ENCODE measurements at places on chromosomes 3 and 15.

- no peak for DNase-seq
Measured at GRCh38 chr15:85408270-85408746, 27.9 kb downstream of the AKAP13 start.

DNA sequence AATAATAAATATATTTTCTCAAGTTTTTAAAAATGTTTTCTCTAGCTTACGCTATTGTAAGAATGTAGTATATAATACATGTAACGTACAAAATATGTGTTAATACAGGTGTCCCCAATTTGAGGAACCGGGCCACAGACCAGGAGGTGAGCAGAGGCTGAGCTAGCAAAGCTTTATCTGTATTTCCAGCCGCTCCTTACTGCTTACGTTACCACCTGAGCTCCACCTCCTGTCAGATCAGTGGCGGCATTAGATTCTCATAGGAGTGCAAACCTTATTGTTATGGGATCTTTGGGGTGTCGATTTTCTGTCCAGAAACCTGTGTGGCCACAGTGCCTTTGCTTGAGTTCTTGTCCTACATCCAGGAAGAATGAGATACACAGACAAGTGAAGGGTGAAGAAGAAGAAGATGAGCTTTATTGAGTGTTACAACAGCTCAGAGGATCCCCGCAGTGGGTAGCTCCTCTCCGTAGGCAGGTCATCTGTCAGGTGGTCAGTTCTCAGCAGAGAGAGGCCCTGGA lies 9.9 kb upstream of the TRIM59 start:
- DNase-seq = no peak

DNA sequence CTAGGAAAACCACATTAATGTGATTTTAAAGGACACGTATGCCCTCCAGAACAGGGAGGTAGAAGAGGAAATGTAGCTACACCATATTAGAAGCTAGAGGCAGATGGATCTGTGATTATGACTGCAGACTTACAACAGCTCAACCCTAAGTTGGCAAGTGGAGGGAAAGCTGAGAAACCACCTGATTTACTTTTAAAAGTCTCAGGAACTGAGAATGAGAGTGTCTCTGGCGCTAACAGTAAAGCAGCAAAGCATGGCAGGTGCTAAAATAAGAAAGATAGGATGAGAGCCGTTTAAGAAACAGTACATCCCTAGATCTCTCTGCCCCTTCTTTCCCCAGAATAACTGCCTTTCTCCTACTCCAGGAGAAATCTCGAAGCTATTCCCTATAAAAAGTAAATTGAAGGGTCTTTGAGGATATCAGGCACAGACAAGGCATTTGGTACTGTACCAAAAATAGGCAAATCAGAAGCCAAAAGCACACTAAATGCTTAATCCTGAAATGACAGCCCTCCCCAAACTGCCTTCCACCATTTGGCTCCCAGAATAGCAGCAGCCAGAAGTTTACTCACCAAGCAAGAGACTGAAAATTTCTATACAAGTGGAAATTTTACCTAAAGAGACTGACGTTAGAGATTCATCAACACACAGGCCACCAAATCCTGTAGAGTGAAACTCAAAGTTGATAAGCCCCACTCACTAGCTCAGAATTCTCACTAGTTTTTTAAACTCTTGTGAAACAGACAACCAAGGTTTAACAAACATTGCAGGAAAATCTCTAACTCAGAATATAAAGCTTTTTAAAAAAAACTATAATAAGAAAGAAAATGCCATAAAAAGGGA lies 34.3 kb upstream of the PARP14 start:
- DNase-seq = no peak

- DNase-seq = no peak
Measured at GRCh38 chr3:123728014-123728413, 143.2 kb upstream of the HACD2 start.

- DNase-seq = no peak
Measured at GRCh38 chr3:187450431-187451190, 82.4 kb downstream of the RTP4 start.

DNA sequence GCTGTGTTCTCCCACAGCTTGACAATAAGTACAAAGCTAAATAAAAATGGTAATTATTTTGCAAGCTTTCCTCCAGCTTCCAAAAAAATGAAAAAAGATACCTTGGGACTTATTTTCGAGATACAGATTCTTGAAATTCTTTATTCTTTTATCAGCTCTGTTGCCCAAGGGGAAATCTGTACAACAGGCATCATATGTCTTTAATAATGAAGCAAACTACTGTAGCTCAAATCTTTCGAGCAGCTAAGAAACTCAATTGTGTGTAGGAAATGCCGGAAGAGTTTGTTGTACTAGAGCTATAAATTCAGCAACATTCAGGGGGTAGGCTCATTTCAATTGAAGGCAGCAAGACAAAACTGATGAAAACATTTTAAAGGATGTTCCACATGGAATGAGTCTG lies 297.7 kb downstream of the GBE1 start:
- no peak for DNase-seq

- no peak for DNase-seq
Measured at GRCh38 chr3:150822636-150823035, 59.7 kb upstream of the SIAH2 start.

GRCh38 chr15:65388306-65389080 lies 10.7 kb upstream of the IGDCC3 start:
- DNase-seq = no peak

DNA sequence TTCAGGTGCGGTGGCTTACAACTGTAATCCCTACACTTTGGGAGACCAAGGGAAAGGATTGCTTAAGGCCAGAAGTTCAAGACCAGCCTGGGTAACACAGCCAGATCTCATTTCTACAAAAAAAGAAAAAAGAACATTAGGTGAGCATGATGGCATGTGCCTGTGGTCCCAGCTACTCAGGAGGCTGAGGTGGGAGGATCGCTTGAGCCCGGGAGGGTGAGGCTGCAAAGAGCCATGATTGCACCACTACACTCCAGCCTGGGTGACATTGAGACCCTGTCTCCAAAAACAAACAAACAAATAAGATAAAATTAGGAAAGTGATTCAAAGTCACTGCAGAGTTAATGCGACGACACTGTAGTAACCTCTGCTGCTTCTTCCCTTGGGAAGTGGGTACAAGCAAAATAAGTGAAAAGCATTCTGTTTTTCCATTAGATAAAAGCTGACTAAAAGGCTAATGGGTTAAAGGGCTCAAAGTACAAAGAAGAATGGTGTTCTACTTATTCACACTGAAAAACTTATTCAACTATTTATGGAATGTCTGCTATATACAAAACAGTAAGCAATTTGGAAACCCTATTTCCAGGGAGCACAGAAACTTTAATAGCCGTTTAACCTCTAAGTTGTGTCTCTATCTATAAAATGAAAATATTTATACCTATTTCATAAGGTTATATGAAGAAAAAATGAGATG lies 8.0 kb upstream of the RPS27L start:
- DNase-seq = no peak

- no peak for DNase-seq
Measured at GRCh38 chr3:89252860-89253259, 145.4 kb downstream of the EPHA3 start.

DNA sequence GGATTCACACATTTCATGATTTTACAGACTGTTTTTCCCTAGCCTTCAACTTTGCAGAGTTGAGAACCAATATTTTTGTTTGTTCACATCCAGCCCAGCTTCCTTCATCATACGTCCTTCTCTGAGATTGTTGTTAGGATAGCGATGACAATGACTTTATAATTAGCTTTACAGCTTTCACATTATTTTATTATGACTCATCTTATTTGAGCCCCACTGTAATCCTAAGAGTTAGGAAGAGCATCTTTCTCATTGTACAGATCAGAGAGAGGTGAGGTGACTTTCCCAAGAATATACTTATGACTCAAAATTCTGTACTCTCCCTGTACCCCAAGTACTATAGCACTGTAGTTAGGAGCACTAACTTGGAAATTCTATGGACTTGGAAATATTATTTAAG lies 156.1 kb downstream of the ALDH1A2 start:
- no peak for DNase-seq

GRCh38 chr15:82393671-82394070 lies 35.9 kb upstream of the GOLGA6L9 start:
- no peak for DNase-seq

GRCh38 chr15:38454696-38455090 lies 766 bp downstream of the FAM98B start:
- DNase-seq = no peak

DNA sequence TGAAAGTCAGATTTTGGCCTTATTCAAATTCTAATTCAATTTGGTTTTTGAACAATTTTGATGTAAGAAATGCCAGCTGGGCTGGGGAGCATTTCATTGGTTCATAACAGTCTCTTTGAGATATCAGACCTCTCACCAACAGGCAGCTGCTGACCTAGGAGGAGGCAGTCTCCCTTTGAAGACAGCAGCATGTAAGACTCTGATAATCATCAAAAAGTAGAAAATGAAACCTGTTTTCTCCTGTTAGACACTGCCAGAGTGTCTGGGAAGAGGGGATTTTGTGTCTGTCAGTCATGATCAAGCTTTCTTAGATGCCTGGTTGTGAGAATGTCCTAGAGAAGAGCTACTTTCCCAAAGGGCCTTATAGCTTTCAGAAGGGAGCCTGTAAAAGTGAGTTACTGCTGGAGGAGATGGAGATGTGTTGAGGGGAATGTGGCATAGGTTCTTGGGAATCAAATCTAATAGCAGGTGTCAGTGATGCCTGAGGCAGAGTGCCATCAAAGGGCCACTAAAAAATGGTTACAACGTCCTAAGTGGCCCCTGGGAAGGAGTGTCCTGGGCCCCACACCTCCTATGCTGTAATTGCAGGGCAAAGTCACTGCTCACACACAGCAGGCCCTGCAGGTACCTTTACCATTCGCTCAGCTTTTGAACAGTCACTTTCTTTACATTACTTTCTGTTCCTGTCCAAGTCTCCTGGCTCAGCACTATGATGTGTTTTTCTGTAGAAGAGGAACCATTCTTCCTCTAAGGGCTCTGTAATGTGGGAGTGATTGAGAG lies 43.1 kb downstream of the FSTL1 start:
- DNase-seq = no peak

DNA sequence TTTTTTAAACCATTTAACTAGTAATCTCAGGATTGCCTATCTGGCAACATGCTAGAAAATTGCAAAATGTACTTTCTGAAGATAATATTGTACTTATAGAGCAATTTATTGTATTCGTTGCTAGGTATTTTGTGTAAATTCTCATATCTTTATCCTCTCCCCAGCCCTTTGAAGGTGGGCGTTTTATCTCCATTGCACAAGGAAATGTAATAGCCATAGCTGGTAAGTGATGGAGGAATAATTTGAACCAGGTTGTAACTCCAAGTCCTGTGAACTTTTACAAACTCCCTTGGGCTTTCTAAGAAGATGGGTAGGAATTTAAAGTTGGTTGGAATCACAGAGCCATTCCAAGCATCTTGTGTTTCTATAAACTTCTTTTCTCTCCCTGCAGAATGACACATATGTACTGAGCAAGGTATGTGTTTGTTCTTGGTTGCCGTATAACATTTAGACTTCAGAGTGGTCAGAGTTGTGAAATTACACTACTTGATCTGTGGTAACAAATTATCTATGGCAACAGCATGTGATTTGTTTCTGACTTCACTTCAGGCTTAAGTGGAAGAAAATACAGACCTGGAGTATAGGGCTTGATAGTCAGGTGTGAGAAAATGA lies 170.9 kb downstream of the AKAP13 start:
- DNase-seq = no peak

DNA sequence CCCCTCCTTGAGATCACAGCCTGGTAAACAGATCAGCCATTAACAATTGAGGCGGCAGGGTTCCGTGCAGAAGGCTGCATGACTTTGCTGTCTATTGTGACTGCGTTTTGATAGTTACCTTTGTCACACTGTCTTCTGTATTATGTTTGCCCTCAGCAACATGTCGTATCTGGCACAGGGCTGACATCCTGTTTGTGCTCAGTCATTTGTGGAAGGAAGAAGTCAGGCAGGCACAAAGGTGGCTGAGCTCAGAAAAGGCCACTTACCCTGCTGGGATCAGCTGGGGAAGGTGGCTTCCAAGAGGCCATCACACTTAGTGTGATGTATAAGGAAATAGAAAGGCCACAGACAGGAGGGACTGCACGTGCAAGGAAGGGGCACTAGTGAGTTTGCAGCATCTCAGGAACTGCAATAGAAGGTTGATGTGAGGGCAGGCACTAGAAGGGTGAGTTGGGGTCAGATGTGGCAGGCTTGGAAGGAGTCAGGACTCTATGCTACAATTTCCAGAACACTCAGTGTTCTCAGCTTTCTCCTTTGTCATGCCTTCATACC lies 13.4 kb downstream of the PML start:
- DNase-seq = no peak

GRCh38 chr15:26773067-26773877 lies 406 bp upstream of the GABRB3 start:
- DNase-seq = no peak

DNA sequence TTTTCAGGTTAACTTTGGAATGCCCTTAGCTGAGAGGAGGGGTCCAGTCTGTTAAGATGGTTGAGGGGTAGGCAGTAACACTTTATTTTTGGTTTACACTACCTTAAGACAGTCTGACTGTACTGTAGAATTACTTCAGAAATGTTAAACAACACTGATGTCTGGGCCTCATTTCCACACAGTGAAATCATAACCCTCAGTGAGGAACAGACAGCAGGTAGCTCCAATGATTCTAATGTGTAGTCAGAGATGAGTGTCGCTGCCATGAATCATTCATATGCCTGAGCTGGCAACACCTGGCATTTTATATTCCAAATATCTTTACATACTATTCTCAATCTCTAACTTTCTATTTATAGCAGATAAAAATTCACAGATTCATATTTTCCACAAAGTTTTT lies 37.3 kb upstream of the POU1F1 start:
- DNase-seq = no peak

GRCh38 chr15:70193734-70194133 lies 96.0 kb upstream of the TLE3 start:
- DNase-seq = no peak

DNA sequence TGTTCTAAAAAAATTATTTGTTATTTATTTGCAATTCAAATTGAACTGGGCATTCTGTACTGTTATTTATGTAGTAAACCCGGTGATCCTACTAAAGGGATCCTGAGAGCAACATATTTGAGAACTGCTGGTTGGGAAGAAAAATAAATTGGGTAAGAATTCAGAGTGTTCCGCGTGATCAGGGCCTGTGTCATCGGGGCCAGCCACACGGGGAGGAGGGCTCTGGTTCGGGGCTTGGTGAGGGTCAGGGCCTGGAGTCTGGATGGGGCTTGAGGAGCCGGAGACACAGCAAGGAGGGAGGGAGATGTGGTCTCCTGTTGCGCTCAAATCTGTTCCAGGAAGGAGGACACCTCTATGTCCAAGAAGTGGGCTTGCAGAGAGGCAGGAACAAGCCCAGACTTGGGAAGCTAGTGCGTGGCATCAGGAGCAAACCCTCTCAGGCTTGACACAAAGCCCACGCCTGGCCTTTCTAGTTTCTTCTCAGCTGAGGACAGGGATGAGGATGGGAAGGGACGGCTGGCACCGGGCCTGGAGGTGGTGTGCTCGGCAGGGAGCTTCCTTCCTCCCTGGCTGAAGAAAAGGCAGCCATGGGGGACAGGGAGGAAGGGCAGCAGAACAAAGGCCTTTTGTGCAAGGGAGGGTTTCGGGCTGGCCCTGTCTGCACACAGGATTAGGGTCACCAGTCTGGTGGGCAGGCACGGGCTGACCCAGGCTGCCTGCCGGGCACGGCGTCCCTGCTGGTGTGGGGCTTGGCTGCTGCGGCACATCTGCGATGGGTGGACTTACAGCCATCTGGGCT lies 22.9 kb upstream of the FBLN2 start:
- no peak for DNase-seq

Data from hematopoietic multipotent progenitor cell treated with erythropoietin and hydrocortisone succinate and interleukin-3 and kit ligand, for 17 days (in vitro differentiated cells).